ENCODE measurements at places on chromosomes 16 and 17.
A peak's percentile ranks its signal among the peaks of the same experiment; 100 is the strongest.

- DNase-seq: no peak
These were observed 7.8 kb downstream of the TTYH2 start for GRCh38 chr17:74220946-74221818.

- DNase-seq: no peak
These were observed 60.5 kb upstream of the ERN1 start for GRCh38 chr17:64190472-64190871.

- no peak for DNase-seq
These were observed 36.7 kb downstream of the CMIP start for GRCh38 chr16:81481207-81481821.

DNA sequence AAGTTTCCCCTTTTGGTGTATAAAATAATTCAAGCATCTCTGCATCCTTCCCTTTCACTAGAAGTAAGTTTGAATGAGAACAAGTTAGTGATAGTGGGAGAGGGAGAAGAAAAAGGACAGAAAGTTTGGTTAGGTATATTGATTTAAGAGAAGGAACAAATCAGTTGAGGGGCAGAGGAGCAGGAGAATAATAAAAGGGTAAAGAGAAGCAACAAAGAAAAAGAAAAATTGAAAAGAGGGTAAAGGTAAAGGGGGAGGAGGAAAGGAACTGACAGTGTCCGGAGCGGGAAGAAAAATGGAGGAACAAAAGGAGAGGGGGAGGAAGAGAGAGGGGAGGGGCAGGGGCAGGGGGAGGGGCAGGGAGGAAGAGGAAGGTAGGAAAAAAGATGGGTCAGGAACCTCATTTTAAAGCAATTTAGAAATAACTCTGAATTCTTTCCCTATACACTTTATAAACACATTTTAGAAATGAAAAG is 6.3 kb upstream of the IGF2BP1 start:
- no peak for DNase-seq

- no peak for DNase-seq
These were observed 9.6 kb downstream of the C17orf113 start for GRCh38 chr17:42040818-42041217.

GRCh38 chr16:74320707-74321106 is 24.1 kb downstream of the PSMD7 start:
- DNase-seq: no peak

DNA sequence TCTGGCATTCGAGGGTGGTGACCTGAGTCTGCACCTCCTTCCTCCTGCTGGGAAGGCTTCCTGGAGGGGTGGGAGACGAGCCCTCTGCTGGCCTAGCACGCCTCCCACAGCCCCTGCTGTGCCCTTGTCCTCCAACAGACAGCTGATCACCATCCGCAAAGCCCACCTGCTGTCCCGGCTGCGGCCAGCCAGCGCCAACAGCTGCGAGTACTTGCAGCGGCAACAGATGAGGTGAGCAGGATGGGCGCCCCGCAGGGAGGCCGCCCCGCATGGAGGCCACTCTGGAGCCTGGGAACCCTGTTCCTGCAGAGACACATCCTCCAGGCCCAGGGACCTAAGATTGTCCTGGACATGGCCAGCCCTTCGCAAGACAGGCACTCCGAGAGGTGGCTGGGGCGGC is 21.6 kb downstream of the UBALD1 start:
- no peak for DNase-seq

- no peak for DNase-seq
These were observed 831 bp downstream of the CA7 start for GRCh38 chr16:66845080-66845410.

DNA sequence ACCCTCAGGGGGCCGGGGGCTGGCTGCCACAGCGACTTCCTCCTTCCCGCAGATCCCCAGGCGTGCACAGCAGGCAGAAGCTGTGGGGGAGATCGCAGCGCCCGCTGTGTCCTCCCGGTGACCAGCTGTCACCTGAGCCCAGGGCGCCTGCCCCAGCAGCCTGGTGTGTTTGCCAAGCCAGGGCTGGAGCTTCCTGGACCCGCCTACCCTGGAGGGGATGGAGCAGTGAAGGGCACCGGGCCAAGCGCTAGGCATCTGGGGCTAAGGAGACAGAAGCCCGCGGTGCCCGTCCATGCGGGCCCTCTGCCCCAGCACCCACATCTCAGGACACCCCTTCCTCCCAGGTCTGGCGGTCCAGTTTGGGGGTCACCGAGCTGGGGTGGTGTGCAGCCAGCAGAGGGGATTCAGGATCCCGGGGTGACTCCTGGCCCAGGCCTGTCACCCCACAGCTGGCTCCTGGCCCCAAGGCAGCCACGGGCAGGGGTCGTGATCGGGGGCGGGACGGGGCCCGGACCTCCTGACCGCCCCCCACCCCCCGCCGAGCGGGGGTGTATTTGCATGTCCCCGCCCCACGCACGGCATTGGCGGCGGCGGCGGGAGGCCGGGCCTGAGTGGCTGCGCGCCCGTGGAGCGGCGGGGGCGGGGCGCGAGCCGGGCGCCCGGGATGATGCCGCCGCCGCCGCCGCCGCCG is at the start of gene RAB26:
Gene RAB26, plus strand, starts transcription at position 645 of the 691 bp plus-strand sequence. CDS start 159 bp downstream, outside the sequence.
- DNase-seq: peak; percentile 72

- no peak for DNase-seq
These were observed 11.4 kb downstream of the ZDHHC7 start for GRCh38 chr16:84999857-85000480.

DNA sequence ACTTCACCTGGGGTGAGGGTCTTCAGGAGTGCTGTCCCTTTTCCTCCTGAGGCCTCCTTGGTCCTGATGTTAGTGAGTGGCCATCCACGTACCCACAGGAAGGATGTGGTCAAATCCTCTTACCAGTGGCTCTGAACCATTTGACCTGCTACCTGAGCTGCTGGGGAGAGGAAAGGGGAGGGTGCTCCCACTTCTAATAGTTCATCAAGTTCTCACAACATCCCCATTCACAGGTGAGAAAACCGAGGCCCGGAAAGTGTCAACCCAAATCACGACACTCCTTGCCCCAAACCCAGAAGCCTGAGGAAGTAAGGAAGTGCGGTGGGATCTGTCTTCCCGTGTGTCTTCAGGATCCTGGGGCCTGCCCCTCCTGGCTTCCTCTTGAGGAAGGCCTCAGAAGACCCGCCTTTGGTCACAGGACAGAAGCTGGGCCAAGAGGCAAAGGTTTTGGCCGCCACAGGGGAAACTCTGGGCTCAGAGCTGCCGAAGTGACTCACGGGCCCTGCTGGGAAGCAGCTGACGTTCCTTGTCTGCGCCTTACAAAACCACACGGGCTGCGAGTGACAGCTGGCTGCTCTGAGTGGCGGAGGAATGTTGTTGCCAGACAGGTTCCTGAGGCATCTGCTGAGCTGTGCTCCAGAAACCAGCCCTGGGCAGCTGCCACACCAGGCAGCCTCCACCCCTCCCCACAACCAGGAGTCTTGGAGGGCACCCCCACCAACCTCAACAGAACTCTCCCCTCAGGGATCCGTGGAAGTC is 13.9 kb upstream of the KIFC3 start:
- DNase-seq: no peak

- DNase-seq: no peak
These were observed 29.4 kb upstream of the POLR3E start for GRCh38 chr16:22267764-22268163.

DNA sequence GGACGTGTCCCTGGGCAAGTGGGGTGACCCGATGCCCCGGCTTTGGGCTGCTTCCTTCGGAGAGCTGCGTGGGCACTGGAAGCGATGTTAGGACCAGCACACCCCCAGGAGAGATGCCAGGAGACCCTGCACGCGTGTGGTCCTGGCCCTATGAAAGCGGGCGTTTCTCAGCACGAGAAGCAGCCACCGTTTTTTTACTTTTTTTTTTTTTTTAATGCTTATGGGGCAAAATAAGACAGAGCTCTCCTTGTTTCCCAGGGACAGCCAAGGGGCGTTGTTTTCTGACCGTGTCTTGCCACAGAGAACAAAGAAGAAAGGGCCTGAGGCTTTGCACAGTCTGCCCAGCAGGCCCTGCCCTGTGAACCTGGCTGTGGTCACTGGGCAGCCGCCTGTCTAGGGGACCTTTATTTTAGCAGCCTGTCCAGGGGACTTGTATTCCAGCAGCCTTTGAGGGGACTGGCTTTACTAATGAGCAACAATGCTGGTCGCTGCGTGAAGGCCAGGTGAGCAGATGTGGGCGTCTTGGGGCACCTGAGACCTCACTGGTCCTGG is 996 bp downstream of the SLC25A10 start:
- no peak for DNase-seq

- no peak for DNase-seq
These were observed 135.0 kb downstream of the COPRS start for GRCh38 chr17:31724026-31724425.

- no peak for DNase-seq
These were observed 43.8 kb upstream of the NF1 start for GRCh38 chr17:31050948-31051347.

- DNase-seq: no peak
These were observed 25.3 kb downstream of the MGRN1 start for GRCh38 chr16:4649744-4650442.

- DNase-seq: no peak
These were observed 607.2 kb downstream of the WWOX start for GRCh38 chr16:78706637-78707036.

DNA sequence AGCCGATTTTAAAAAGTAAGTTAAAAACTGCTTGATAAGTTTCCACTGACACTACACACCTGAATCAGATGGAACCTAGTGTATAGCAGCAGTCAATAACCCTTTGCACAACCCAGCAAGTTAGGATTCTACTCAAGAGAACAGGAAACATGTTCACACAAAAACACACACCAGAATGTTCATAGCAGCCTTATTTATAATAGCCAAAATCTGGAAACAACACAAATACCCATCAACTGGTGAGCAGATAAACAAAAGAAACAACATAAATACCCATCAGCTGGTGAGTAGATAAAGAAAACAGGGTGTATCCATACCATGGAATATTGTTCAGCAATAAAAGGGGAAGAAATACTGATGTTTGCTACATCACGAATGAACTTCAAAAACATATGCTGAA is 2.7 kb upstream of the CDH11 start:
- no peak for DNase-seq

DNA sequence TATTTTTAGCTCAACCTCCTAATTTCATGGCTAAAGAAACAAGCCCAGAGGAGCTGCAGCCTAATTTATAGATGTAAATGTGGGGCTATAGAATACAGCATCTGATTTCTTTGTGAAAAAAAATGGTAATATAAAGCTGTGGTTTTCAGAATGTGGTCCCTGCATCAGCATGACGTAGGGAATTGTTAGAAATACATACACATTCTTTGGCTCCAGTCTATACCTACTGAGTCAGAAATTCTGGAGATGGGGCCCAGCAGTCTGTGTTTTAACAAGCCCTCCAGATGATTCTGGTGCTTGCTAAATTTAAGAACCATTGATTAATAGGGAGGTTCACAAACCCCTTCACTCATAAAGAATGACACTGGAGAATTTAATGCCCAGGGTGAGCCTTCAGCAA is 18.1 kb upstream of the MYH8 start:
- DNase-seq: no peak

DNA sequence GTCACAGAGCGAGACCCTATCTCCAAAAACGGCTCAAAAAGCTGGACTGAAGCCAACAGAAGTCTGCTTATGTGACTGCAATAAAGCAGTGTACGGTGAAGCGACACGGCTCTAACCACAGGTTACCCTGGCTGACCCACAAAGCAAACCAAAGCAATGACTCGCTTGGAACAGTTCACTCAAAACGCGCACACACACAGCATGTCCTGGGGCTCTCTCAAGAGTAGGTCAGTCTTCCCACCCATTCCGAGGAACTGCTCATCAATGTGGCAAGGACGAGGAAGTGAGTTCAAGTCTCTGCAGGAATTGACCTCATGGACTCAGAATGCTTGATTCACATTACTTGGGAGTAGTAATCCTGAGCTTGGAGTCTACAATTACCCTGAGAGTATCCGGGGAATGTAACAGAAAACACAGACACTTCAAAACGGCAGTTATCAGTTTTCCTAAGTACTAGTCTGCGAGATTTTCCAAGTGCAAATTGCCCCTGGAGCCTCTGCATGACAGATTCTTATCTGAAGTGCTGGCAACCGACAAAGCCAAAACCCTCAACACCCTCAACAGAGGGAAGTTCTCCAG is 25.4 kb downstream of the PELP1 start:
- no peak for DNase-seq

DNA sequence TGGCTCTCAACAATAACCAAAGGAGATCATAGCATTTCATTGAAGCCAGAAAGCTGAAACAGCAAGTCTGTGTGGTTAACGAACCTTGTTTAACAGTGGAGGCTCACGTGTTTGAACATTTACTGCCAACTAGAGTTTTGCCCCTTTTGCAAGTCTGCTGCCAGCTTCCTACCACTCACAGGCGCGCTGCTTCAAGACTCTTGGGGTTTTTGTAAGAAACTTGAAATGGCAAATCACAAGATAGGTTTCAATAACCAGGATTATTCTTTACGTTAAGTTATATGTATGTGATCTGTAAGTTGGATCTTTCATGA is 1.2 kb downstream of the SNTB2 start:
- no peak for DNase-seq

DNA sequence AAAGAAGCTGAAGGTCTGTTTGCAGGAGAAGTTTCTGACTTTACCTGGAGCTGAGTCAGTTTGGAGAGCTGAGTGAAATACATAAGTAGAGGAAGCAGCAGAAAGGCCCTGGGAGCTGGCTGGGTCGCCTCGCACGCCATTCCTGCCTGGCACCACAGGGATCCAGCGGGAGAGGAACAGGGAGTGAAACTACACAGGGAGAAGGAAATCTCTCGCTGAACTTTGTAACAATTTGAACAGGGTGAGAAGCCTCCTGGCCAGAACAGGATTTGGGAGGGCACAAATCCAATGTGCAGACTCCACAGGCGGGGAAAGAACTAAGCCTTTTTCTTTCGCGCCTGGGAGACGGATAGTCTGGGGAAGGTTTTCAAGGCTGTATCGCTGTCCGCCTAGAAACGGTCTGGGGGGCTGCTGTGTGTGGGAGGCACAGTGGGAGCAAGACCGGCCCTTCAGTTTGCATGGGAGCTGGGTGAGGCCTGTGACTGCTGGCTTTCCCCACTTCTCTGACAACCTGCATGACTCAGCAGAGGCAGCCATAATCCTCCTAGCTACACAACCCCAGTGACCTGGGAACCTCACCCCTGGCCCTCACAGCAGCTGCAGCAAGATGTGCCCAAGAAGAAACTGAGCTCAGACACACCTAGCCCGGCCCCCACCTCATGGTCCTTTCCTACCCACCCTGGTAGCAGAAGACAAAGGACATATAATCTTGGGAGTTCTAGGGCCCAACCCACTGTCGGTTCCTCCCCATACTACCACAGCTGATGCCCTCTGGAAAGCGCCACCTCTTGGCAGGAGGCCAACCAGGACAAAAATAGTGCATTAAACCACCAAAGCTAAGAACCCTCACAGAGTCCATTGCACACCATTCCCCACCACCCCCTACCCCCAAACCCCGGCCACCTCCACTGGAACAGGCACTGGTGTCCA is 778.6 kb downstream of the KCNJ2 start:
- DNase-seq: no peak

GRCh38 chr17:71878271-71878670 is 242.5 kb upstream of the SOX9 start:
- DNase-seq: no peak
